ENCODE measurements at places on chromosomes 12 and 14.

DNA sequence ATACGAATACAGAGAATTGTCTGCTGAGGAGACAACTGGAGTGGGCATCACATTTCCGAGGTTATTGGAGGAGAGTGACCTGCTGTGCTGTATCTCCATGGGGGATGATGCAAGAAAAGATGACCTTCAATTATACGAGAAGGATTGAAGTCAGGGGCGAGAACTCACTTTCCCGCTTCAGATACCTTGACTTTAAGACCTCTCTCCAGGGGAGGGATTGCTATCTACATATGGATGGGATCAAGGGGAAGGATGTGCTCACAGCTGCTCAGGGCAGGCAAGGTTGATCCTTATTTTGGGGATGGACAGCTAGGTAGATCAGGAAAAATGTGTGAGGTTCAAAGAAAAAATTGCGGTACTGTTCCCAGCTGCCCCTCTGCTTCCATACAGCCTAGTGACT is 24.4 kb downstream of the NEUROD4 start:
- DNase-seq, result no peak

- no peak for DNase-seq
Measured at GRCh38 chr12:50659690-50660424, 104.0 kb upstream of the ATF1 start.

DNA sequence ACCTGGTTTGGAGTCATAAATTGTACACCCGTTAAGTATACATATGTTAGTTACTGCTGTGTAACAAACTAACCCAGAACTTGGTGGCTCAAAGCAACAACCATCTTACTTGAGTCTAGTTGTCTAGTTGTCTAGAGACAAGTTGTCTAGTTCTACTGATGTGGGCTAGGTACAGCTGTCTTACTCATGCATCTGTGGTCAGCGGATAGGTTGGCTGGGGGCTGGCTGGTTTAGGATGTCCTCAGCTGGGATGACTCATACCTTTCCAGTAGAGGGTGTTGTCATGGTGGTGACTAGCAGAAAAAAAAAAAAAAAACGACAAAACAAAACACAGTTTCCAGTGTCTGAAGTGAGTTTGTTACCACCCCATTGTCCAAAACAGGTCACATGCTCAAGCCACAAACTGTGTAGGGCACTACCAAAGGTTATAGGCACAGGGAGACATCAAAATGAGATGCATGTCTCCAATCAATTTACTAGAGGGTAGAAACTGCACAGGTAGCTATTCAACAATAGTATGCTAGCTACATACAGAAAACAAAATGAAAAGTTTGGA is 680.3 kb downstream of the MED13L start:
- DNase-seq, result peak; percentile 88

GRCh38 chr12:113276306-113276705 is 55.0 kb downstream of the TPCN1 start:
- no peak for DNase-seq

DNA sequence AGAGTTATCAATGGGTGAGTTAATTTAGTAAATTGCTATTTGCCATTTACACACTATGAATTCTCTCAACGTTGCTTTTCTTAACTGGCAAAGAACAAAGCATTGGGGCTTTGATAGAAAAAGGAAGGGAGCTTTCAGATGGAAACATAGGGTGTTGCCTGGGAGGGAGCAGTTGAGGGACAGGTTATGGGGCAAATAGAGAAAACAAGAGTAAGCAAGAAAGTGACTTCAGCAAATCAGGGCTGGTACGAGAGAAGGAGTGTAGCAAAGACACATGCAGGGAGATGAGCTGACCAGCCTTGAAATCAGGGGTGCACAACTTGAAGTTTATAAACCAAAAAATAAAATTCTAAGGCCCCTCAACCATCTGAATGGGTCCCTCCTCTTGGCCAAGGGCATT is 15.7 kb downstream of the ESR2 start:
- no peak for DNase-seq

DNA sequence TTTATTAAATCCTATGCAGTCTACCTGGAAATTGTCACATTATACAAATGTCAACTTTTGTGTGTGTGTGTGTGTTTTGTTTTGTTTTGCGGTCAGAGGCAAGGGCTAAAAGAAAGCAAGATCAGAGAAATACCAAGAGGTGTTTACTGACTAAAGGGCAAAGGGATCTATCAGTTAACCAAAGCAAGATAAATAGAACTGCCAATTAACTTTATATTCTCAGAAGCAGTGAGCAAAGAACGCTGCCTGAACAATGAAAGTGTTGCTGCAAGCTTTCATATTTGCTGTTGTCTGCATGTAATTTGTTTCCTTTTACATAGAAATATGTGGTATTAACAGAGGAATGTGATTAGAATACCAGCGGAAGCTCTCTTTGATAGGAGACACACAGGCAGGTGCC is 30.9 kb downstream of the CCDC60 start:
- no peak for DNase-seq

- DNase-seq, result no peak
Measured at GRCh38 chr12:25051656-25052195, 102.8 kb upstream of the BCAT1 start.

- DNase-seq, result peak; percentile 94
Measured at GRCh38 chr12:96980991-96981414, 73.9 kb downstream of the NEDD1 start.

GRCh38 chr14:63766611-63767010 is 38.7 kb upstream of the SGPP1 start:
- no peak for DNase-seq

DNA sequence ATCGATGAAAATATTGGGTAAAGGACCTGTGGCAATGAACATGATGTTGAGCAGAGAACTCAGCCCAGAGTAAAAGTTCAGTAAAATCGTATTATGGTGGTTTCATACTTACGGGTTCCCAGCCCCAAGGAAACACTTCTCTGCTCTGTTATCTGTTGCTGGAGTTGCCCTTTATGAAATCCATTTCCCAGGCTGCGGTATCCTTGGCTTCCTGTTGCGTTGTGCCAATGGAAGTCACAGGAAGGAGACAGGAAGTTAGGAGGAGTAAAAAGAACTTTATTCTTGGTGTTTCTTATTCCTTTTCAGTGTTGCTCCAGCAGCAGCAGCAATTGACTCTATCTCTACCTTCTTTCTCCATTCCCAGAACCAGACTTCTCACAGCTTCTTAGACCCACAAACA is 965.2 kb downstream of the VRK1 start:
- no peak for DNase-seq

- peak; percentile 11 for DNase-seq
Measured at GRCh38 chr12:77256956-77257355, 191.6 kb upstream of the E2F7 start.

DNA sequence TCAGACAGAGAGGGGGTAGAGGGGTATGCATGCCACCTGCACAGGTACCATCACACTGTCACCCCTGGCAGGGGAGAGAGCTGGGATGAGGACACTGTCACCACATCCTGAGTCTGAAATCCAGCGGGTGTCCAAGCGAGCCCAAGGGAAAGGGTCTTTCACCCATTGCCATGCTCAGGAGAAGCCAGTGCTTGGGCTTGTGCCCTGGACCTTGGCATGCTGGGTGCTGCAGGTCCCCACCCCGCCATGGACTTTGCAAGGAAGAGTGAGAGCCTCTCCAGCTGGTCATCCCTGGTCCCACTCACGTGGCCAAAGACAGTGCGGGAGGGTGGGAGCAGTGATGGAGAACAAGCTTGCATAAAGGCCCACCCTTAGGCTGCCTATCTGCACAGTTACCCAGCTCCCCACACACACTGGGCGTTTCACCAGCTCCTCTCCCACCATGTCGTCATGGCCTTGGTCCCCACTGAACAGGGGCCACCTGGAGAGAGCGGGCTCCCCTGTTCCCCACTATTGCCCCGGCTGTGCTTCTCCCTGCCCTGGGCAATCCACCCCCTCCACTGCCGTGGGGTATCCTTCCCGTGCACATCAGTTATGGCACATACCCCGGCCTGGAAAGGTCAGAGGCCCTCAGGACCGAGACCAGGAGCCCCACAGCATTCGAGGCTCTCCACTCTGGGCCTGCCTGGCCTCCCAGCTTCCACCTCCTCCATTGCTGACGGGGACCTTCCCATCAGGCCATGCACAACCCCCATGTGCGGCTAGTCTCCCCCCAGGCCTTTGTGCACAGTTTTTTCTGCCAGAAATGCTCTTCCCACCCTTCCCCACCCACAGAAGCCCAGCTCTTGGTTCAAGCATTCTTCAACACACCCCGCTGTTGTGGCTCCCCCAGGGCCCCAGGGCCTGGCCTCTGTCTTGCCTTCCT is 58.6 kb upstream of the BCL11B start:
- no peak for DNase-seq

- no peak for DNase-seq
Measured at GRCh38 chr12:6363330-6364043, 11.9 kb downstream of the SCNN1A start.

DNA sequence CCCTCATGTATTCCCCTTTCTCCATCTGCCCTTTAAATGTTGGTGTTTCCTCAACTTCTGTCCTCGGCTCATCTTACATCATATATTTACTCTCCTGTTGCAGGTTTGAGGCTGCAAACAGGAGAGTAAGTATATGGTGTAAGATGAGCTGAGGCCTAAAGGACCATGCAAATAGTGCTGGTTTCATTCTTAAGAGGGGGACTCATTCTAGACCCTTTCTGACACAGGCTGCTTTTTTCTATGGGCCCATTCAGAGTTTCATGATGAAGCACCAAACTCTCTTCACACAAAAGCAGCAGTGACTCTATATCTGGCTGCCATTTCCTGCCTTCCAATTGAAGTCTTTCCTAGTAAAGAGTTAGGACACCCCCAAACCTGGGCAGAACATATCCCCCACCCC is 218.5 kb downstream of the PHLDA1 start:
- DNase-seq, result no peak

DNA sequence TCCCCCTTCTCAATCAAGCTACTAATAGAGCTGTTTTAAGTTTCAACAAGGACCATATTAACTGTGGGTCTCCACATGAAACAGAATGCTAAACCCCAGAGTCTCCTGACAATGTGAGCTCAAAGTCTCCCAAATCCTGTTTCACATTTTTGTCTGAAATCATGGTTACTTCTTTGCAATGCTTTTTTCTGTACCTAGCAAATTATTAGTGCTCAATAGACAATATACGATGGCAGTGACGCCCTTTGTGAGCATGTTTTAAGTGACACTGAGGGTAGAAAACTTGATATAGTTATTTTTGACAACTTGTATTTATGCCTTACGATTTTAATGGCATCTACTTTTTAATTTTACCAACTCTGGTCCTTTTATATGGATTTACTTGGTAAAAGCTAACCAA is 85.4 kb upstream of the SOX5 start:
- DNase-seq, result no peak

DNA sequence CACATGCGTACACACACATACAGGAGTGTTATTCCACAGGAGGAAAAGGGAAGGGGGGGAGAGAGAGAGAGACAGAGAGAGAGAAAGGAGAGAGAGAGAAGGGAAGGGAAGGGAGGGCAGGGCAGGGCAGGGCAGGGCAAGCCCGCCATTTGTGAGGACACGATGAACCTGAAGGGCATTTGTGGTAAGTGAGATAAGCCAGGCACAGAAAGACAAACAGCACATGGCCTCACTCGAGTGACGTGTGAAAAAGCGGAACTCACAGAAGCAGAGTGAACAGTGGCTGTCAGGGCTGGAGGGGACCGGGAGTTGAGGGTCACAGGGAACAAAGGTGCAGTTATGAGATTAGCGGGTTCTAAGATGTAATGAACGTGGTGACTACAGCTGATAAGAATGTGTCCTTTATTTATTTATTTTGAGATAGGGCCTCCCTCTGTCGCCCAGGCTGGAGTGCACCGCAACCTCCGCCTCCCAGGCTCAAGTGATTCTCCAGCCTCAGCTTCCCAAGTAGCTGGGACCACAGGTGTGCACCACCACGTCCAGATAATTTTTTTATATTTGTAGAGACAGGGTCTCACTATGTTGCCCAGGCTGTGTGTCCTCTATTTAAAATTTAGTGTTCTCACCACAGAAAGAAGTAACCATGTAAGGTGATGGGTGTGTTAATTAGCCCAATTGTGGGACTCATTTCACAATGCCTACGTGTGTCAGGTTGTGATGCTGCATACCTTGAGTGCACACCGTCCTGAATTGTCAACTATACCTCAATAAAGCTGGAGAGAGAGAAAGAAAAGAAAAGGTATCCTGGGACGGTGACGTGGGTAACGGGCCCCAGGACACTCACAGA is 18.7 kb upstream of the FBRSL1 start:
- DNase-seq, result no peak

DNA sequence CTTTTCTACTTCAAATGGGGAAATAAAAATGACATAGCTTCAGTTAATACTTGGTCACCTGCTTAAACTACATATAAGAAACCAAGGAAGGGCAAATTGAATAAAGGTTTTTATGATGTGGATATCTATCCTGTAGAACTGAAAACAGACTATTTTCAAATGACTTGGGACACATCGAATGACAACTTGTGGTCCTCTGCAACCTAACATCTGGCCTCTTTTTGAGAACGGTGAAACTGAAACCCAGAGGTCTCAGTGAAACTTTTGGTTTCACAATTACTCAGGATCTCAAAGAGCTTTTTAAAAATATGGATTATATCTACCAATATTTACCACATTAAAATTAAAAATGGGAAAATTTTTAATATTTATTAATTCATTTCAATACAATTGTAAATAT is 65.2 kb downstream of the PPP2R5E start:
- DNase-seq, result no peak

- DNase-seq, result no peak
Measured at GRCh38 chr12:42056130-42056529, 88.5 kb downstream of the GXYLT1 start.

- DNase-seq, result no peak
Measured at GRCh38 chr12:112420740-112421139, 2.0 kb downstream of the PTPN11 start.
